Fibroblast of skin of abdomen (primary cell): ENCODE measurements at places on chromosomes 16 and 17.

DNA sequence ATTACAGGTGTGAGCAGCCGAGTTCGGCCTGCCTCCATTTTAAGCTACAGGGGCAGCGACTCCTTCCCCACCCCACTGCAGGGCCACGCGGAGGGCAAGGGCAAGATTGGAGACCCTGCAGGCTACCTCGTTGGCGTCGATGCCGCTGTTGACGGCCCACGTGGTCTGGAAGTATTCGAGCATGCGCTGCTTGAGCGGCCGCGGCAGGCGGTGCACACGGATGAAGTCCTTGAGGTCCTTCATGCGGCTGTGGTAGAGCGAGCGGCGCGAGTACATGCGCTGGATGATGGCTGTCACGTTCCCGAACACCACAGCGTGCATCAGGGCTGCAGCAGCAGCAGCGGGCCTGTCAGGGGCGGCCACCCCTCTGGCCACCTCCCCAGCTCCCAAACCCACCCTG, 11.6 kb downstream of the KCNH4 start:
- no peak for DNase-seq

GRCh38 chr17:3704931-3705717, 9.2 kb upstream of the P2RX5 start:
- no peak for DNase-seq

DNA sequence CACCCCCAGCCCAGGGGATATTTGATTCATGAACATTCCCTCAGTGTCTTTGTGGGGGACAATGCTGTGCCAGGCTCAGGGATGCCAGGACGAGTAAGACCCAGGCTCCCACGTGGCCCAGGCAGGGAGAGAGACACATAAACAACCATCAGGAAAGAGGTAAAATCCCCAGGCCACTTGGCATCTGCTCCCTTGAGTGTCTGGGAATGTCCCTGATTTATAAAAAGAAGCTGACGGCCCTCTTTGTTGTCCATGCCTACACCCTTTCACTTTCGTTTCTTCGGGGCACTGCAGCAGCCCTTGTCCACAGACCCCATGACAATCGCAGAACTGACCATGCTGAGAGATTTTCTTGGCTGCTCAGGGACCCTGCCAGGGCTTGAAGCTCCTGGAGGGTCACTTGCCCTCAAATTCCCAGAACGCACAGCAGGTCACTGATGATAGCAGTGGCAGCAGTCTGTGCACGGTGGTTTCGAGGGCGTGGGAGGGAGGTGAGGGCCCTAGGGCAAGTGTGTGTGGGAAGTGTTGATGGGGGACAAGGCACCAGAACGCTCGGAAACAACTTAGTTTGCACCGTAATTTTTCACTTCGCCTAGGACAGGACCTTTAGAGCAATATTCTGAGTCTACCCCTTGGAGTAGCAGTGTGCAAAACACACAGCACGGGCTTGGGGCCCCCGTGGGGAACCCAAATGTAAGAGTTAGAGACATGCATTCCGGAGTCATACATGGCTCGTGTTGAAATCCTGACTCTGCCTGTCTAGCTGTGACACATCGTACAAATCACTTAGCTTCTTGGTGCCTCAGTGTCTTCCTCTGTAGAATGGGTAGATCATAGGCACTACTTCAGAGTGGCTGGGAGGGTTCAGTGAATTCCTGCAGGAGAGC, 4.7 kb downstream of the NOD2 start:
- no peak for DNase-seq

DNA sequence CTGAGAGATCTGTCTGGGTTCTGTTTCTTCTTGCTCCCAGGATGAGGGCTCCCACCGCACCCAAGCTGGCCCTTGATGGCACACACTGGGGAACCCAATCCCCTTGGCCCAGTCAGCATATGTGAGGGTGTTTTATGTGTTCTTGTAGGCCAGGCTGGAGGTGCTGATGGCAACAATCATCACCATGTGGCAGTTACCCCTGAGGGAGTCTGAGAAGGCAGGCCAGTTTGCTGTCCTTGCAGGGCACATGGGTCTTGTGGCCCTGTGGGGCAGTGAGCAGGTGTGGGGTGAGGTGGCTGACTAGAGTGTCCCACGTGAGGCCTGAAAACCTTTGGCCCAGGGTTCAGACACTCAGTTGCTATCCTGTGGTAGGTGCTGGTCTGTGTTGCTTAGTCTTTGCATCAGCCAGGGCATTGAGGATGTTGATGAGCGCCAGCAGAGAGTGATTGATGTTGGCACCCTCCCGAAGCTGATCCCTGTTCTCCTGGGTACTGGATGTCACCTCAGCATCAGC, 2183.0 kb downstream of the TP53TG3F start:
- no peak for DNase-seq

GRCh38 chr16:28258567-28258966, 33.8 kb upstream of the SBK1 start:
- no peak for DNase-seq

GRCh38 chr17:35192708-35193107, 1.5 kb downstream of the SLC35G3 start:
- no peak for DNase-seq

GRCh38 chr17:77145612-77146245, 5.0 kb downstream of the SEC14L1 start:
- peak; percentile 85 for DNase-seq

DNA sequence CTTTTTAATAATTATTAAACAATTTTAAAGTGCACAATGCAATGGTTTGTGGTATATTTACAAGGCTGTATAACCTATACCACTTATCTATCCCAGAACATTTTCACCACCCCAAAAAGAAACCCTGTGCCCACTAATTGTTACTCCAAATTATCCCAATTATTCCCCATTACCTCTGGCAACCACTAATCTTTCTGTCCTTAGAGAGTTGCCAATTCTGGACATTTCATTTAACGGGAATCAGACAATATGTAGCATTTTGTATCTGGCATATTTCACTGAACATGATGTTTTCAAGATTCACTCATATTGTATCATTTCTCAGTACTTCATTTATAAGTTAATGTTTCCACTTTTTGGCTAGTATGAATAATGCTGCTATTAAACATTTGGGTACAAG, 103.1 kb upstream of the NACA2 start:
- no peak for DNase-seq

DNA sequence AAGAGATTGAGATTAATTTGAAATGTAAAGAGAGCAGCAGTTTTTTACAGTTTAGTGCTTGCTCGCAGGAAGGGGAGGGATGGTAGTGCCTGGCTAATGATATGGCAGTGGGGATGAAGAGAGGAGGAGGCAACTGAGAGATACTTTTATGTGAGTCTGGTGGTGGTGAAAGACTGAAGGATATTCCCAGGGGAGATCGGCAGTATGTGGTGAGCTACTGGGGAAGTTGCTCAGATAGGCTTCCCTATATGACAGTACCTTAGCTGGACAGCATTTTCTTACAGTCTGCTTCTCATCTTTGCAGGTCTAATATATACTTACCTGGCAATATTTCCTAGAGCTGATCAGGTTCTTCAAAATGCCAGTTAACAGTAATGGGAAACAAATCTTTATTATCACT, 8.6 kb downstream of the CEP95 start:
- DNase-seq: no peak

- DNase-seq: no peak
Observed at GRCh38 chr17:71764505-71764904, 356.3 kb upstream of the SOX9 start.

DNA sequence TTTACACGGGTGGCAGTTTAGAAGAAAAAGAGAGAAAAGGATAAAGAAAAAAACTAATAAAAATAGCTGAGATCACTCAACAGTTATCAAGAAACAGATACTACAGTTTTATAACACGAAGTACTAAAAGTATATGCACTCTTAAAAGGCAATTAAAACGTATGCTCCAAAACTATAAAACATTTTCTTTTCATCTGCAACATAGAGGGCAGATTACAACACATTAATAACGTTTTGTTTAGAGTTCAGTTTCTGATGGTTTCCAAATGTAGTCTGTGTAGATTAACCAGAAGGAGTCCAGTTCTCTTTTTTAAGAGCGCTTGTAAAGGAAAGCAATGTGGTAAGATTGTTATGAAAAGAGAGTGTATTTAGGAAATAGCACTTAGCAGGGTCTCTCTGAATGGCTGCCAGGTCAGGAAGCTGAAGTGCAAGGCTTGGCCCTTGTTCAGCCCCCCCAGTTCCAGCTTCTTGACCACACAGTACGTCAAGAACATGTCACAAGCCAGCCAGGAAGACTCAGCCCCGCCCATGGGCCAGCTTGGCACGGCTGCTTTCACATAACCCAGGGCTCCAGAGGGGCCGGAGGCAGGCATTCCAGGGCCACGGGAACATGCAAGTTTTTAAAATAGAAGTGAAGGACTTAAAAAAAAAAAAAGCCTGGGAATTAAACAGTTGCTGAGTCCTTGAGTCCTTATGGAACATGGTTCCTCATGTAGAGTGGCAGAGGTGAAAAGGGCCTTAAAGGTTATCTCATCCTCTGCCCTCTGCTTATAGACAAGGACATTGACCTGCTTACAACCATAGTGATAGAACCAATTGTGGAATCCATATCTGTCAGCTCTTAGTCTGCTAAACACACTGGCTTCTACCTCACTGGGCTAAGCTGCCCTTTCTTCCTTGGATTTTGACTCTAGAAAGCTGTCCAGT, 147.4 kb upstream of the TBX2 start:
- DNase-seq: peak; percentile 83

GRCh38 chr16:49494891-49495566, 121.4 kb downstream of the C16orf78 start:
- DNase-seq: no peak

DNA sequence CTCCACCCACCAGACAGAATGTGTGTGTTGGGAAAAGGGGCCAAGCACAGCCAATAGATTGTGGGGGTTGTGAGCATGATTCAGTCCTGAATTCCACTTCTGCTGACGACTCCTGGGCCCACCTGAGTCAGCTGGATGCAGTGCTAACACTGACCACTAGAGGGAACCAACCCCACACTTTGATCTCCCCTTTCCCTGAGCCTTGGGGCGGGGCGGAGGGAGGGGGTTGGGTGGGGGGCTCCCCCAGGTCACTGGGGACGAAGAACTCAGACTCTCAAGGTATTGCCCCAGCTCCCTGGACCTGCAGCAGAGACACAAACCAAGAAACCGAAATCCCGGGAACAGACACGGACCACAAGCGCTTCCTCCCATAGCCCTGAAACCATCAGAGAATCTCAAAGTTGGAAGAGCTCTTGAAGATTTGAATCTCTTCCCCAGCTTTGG, 621 bp upstream of the CSHL1 start:
- DNase-seq: peak; percentile 19

DNA sequence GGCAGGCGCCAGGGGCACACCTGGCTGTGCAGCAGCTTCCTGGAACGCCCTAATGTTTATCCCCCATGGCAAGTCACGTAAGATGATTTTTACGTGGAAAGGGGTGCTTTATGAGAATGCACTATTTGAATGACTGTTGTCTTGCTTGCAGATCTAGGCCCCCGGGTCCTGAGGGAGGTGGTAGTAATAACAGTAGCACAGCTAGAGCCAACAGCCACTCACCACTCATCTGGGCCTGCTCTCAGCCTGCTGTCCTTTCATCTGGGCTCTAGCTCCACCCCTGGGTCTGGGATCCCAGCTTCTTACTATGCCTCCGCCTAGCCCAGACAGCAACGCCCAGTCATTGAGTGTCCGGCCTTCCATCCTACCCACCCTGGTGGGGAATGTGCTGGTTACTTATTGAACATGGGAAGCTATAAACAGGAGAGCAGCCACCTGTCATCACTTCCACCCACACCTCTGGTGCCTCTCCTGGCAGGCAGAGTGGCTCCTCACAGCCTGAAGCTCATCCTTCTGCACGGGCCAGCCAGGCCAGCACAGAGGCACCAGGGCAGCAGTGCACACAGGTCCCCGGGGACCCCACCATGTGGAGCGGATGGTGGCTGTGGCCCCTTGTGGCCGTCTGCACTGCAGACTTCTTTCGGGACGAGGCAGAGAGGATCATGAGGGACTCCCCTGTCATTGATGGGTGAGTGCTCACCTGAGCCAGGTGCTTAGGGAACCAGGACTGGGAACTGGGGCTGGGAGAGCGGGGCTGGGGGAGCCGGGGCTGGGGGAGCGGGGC, 16.6 kb downstream of the DPEP1 start:
- no peak for DNase-seq

- no peak for DNase-seq
Observed at GRCh38 chr17:50710025-50710424, 2.3 kb upstream of the ANKRD40 start.

GRCh38 chr17:41429667-41430066, 5.3 kb upstream of the KRT37 start:
- DNase-seq: no peak

DNA sequence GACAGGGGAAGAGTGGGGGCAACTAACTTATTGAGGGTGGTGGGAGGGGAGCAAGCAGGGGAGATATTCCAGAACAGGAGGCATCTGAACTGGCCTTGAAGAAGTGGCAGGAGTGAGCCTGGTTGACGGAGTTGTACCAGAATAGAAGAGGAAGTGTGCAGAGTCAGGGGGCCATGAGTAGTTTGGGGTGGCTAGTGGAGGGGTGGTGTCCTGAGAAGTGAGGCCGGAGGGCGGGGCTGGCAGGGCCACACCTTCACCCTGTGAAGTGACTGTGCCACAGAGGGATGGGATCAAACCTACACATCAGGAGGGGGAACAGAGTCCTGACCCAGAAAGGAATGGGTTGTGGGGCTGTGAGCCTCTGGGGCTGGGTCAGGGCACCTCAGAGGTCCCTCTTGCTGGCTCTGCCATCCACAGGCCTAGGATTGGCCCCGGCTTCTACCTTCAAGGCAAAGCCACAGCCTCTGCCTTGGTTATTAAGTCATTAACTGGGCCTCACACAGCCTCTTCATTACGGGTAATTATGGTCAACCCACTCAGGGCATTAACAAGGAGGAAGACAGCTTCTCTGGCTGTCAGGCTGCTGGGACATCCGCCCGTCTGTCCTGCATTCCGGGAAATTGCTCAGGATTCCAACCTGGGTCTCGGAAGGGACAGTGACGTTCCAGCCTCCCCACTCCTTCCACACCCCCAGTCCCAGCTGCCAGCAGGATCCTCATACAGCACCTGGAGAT, 12.7 kb downstream of the SPNS2 start:
- no peak for DNase-seq

DNA sequence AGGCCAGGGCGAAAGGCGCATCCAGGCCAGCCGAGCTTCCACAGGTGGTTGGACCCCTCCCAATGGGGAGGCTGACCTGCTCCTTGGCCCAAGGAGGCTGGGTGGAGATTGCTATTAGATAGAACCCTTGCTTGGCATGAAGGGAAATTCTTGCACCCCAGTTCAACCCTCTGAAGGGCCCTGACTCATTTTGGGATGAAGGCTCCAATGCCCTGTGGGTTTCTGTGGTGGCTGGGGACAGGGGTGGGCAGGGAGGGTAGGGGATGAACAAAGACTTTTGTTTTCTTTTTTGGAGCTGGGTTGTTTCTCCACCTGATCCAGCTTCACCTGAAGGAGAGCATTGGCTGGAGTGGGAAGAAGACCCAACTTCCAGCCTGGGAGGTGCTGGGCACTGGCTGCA, 16.7 kb upstream of the TBX21 start:
- DNase-seq: no peak

DNA sequence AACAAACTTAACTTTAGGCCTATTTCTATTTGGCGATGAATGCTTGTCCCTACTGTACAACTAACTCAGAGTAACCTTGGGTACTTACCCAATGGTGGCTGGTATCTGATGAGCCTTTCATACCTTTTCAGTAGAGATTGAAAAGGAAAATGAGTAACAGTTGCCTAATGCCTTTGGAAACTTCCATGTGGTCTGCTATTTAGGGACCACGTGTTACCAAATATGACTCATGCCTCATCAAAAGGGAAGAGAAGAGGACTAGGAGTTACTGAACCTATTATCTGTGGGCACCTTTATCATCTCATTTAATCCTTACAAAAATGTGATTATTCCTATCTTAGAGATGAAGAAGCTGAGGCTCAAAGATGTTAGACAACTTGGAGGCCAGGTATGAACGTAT, 8.1 kb downstream of the MYOCD start:
- peak; percentile 27 for DNase-seq
